ENCODE measurements at places on chromosomes 4 and X.

DNA sequence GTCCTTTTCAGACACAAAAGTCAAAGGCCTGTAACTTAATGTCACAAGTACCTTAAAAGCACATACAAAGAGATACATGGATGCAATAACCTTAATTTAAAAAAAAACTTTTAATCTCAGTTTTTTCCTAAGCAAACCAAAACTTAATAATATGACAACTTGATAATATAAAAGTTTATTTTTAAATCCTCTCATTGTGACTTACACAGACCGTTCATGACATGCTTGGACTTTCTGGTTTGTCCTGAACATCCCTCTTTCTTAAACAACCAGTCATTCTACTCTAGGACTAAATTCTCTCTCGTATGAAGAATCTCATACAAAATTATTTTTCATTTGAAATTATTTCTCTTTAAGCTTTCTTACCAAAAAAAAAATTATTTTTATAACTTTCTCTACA lies 43.1 kb upstream of the CYP2U1 start:
- DNase-seq, result no peak

- no peak for DNase-seq
Observed at GRCh38 chrX:46716796-46717195, 42.1 kb downstream of the SLC9A7 start.

DNA sequence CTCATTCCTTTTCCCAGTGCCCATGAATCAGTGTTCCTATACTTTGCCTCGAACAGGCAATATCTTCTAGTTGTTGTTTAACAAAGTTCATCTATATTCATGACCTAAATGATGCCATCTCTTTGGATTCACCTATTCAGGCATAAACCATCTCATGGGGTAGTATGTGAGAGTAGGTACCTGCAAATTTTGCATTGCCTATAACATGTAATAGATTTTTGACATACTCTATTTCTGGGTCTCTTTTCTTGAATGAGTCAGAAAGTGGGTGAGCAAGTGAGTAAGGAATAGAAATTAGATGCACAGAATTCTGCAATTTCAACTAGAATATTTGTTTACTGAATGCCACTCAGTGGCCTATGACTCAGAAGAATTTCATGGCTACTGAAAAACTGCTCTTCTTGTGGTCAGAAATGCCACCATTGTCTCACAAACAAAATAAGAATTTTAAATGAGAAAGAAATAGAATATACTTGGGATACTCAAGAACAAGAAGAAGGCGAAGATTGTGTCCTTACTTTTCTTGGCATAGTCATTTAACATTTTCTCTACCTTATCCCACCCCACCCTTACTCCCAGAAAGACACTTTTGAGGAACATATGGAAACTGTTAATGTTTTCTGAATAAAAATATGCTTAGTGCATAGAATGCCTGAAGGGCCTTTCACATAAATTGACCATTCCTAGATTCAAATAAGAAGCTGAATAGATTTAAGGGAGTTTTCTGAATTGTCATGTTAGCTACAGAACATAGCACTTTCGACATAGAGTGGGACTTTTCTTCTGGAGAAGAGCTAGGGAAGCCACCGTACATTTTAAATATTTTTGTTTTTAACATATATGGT lies 86.8 kb downstream of the HHIP start:
- DNase-seq, result no peak

GRCh38 chr4:70239131-70239883 lies 3.1 kb upstream of the CSN3 start:
- DNase-seq, result no peak

DNA sequence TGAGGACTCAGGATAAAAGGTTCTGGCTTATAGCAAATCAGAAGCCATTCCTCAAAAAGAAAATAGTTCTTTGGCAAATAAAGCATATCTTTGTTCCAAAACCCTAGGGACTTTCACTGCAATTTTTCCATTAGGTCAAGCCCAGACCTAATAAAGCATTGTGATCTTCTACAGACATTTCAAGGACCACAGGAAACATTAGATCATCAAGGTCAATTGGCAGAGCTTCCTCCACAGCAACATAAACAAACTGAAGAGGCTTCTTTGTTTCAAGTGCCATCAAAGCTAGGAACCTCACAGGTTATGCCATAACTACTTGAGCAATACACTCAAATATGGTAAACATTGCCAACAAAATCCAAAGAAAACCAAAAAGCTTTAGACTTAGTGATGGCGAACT lies 144.9 kb downstream of the ANXA5 start:
- DNase-seq, result no peak

GRCh38 chr4:15753786-15754185 lies 24.3 kb upstream of the CD38 start:
- DNase-seq, result no peak

- no peak for DNase-seq
Observed at GRCh38 chr4:17707671-17708070, 73.8 kb downstream of the FAM184B start.

- DNase-seq, result no peak
Observed at GRCh38 chrX:40579141-40579540, 1.6 kb upstream of the ATP6AP2 start.

GRCh38 chrX:55201930-55202579 lies 18.1 kb upstream of the PAGE5 start:
- DNase-seq, result no peak

- DNase-seq, result no peak
Observed at GRCh38 chr4:86380181-86380724, 20.4 kb upstream of the MAPK10 start.

DNA sequence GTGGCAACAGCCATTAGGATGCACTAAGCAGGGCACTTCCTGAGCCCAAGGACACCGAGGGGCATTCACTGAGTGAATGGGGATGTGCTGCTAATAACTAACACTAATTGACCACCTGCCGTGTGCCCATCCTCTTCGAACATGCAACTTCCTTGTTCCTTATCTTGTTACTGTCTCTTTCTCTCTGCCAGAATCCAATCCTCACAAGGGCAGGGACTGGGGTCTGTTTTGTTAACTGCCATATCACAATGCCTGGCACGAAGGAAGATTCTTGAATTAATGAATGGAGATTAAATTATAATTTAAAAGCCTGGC lies 1.3 kb downstream of the ERAS start:
- no peak for DNase-seq

DNA sequence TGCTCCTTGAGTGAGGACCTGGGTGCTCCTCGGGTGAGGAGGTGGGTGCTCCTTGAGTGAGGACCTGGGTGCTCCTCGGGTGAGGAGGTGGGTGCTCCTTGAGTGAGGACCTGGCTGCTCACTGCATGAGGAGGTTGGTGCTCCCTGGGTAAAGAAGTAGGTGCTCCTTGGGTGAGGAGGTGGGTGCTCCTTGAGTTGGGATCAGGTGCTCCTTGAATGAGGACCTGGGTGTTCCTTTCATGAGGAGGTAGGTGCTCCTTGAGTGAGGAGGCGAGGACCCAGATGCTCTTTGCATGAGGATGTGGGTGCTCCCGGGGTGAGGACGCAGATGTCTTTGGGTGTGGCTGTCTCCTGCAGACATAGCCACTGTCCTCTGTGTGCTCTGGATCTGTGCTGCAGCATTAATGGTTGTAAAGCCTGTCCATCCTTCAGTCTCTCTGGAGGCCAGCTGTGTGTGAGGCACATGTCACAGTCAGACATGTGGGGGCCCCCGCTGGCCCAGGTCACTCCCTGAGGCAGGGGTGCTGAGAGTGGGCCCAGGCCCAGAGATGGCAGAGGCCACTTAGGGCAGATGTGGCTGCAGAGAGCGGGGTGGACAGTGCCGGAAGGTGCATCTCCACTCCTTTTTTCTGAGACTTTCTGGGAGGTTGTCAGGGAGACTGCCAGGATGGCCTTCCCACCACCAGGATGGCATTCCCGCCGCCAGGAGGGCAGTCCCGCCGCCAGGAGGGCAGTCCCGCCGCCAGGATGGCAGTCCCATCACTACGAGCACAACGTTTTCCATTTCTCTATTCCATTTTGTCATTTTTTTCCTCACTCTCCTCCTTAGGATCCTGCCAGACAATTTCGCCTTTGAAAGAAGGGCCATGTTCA lies 101.8 kb downstream of the HMX1 start:
- no peak for DNase-seq

- no peak for DNase-seq
Observed at GRCh38 chr4:158376106-158376840, 145.4 kb upstream of the RXFP1 start.

DNA sequence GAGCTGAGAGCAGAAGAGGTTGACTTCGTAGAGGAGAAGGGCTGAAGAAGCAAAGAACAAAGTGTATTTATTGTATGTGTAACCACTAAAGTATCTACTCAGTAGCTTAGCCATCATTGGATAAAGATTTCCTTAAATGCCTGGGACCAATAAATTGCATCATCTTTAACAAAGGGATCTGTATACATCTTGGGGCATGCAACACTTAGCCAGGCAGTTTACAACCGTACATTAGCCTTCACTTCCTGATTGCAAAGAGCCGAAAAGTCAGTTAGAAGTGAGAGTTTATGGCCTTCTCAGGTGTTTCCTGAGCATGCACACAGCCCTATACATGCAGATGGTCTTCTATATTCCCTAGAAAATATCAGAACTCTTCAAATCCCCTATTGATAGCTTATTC lies 68.0 kb upstream of the MAGED1 start:
- DNase-seq, result no peak

DNA sequence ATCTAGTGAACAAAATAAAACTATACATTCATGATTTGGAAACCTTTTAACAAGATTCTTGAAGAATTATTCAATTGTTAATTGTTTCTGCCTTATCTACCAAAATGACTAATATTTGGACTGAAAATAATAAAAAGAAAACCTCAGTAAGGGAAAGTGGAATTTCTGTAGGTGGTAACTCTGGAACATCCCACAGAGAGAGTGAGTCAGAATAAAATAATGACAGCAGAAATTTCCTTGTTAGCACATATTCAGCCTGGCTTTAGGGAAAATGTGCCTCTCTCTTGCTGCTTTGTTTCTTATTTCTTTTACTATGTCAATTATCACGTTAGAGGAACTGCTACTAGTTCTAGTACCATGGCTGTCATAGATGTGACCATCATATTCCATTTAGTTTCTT lies 421.5 kb upstream of the GNPDA2 start:
- DNase-seq, result no peak

DNA sequence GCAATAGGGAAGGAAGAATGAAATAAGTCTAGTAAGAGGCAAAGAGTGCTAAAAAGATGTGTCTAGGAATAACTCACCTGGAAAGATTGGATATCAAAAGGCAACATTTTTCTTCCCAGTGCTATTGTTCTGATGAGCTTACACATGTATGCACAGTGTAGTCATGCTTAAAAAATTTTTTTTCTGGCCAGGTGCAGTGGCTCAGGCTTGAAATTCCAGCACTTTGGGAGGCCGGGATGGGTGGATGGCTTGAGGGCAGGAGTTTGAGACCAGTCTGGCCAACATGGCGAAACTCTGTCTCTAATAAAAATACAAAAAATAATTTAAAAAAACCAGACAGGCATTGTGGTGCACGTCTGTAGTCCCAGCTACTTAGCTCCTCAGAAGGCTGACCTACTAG lies 795.8 kb upstream of the IGFBP7 start:
- no peak for DNase-seq

GRCh38 chr4:173642509-173642908 lies 112.5 kb upstream of the HAND2 start:
- no peak for DNase-seq

- DNase-seq, result no peak
Observed at GRCh38 chr4:81032771-81033684, 2.5 kb downstream of the BMP3 start.

DNA sequence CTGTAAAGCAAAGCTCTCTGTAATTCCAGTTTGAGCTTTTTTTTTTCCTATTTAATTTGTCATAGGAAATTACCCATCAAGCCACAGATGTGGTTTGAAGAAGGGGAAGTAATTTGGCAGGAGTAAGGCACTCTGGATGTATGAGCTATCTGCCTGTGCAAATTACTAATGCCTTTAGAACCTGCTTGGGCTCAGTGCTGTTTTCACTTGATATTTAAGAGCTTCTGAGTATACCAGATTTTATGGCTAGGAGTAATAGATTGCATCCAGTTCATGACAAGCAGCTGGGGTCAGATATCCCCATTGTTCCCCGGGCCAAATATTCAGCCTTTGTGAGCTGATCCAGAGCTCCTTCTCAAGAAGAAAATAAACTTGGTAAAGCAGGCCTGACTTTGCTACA lies 89.1 kb downstream of the DCAF8L2 start:
- DNase-seq, result no peak

DNA sequence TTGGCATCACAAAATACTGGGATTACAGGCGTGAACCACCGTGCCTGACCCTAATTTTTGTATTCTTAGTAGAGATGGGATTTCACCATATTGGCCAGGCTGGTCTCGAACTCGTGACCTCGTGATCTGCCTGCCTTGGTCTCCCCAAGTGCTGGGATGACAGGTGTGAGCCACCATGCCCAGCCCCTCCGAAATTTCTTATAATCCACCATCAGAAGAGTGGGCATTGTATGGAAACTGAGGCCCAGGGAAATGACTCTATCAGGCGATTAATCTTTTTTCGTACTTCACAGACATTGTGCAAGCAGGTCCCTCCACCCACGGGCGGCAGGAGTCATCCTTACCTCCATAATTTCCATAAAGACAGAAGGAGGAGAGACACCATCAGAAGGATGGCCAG lies 16.0 kb downstream of the CRLF2 start:
- no peak for DNase-seq

GRCh38 chrX:135520022-135520552 lies 373 bp upstream of the INTS6L start:
- DNase-seq, result no peak

DNA sequence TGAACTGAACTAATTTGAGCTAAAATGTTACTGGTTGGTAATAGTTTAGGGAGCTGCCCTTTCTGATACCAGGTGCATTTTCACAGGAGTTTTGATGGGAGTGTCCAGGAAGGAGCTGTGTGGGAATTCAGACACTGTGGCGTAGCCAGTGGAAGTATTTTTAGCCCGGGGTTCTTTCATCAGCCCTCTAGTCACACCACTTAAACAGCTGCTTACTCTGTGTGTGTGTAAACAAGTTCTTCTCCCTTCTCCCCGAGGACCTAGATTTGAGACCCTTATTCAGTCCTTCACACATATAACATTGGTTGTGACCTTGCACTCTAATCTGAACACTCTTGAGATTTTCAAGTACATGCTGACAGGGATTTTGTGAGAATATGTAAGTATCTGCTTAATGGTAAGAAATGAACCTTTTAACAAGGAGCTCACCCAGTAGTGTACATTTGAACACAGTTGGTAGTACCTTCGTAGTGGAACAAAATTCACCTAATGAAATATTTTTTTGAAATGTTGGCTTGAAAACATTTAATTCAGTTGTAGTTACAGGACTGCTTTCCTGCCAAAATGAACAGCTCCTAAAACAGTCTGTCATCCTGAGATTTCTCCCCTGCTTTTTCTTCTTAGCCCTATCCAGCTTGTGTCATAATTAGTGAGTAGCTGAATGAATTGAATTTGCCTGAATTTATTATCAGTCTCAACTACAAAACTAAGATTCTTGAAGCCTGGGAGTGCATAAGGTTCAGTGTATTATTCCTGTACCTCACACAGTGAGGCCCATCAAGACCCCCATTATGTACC lies 61.8 kb downstream of the BMPR1B start:
- no peak for DNase-seq

GRCh38 chr4:147987252-147987651 lies 255.4 kb downstream of the ARHGAP10 start:
- DNase-seq, result no peak

GRCh38 chr4:123871341-123871740 lies 474.7 kb downstream of the SPRY1 start:
- no peak for DNase-seq

All from stimulated activated CD4-positive, alpha-beta T cell treated with anti-CD3 and anti-CD28 coated beads, Interleukin-4, amount 100 ng/mL, for 4 hours (primary cell).